ENCODE measurements at places on chromosomes 7 and 10. TPM values are rescaled to one million over a fixed set of nuclear protein-coding genes. Genes with fewer than 3 reads are reported as not detected.

SLC29A3 gene
- total RNA-seq = not detected

SPDYE2B gene
- total RNA-seq = not detected

GRCh38 chr7:38327637-38328036 is 54.2 kb upstream of the TARP start:
- DNase-seq = no peak

DNA sequence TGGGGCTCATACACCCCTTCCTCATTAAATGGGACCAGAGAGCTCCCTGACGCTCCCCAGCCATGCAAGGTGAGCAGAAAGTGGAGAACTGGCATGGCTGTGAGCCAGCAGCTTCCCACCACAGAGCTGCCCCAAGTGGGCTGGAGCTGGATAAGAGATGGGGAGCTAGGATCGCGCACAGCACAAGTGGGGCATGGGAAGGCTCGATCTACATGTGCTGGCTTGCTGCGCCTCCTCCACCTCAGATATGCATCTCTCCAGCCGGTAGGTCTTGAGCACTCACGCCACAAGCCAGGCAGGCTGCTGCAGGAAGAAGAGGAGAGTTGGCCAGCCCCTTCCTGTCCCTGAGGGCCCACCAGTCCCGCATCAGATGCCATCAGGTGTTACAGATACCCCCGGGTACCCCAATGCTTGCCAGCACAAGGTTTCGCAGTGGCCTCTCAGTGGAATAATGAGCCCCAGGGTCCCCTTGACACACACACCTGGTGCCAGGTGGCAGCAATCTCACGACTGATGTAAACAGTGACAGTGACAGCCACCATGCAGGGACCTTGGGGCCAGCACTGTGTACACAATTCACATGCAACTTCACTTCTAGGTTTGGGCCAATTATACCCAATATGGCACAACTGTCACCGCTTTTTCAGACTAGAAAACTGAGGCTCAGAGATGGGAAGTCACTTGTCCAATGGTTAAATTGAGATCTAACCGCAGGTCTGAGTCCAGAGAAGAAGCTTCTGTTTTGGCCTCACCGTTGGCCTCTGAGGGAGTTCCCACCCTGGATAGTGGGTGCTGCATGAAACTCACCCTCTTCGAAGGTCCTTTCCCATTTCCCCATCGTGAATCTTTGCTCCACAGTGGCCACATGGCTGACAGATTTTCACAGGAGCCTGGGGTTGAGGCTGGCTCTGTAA is 79.3 kb downstream of the OAT start:
- DNase-seq = no peak

GRCh38 chr10:7649673-7650300 is 17.0 kb downstream of the ITIH5 start:
- DNase-seq = no peak

DNA sequence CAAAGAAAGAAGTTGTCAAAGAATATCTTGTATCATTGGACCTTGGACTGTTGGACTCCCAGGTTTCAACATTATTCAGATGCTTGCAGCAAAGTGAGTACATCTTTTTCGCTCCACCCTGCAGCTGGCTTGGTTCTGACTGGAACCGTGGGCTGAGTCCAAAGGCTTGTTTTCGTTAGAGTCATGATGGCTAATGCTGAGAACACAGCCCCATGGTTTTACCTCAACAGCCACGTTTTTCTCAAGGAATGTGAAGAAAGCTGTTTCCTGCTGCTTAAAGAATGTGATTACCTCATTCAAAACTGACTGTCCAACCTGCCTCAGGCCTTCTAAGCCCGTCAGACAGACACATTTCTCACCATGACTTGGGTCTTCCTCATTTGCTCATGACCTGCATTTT is 69.5 kb downstream of the STEAP1B start:
- peak; percentile 37 for DNase-seq

- no peak for DNase-seq
Observed at GRCh38 chr7:25578991-25579777, 350.9 kb upstream of the NPVF start.
